ENCODE measurements at places on chromosomes 11 and 22. TPM values are rescaled to one million over a fixed set of nuclear protein-coding genes. Genes with fewer than 3 reads are reported as not detected.

PKP3 gene
- total RNA-seq = 247 TPM

LIF gene
- 12.5 TPM for total RNA-seq

C11orf87 gene
- total RNA-seq = not detected

GRCh38 chr11:68958211-68958610, 22.6 kb downstream of the MRGPRD start:
- H3K27ac ChIP-seq = no peak overlapping the region
- H3K27me3 ChIP-seq = no peaks in the 10 kb centered on the region
- H3K4me3 ChIP-seq = no peak overlapping the region
- DNase-seq = no peak
- H3K36me3 ChIP-seq = no peaks in the 10 kb centered on the region

DNA sequence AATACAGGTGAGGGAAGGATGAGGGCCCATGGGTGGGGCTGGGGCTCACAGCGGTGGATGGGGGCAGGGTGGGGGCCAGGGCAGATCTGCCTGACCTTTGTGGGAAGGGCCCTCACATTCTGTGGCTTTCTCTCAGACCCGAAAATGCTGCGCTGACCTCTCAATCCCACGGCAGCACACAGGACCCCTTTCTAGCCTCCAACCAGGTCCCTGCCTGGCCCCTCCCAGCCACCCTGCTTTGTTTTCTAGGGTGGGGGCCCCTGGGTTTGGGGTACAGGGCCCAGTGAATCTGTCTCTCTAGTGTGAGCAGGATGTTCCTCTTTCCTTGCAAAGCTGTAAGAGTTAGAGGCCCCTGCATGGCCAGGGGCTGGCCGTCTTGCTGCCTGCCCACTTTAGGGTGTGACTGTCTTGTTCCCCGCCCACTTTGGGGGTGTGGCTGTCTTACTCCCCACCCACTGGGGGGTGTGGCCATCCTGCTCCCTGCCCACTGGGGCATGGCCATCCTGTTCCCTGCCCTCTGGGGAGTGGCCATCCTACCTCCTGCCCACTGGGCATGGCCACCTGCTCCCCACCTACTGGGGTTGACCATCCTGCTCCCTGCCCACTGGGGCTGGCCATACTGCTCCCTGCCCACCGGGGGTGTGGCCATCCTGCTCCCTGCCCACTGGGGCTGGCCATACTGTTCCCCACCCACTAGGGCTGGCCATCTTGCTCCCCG, 11.5 kb downstream of the PARVG start:
- no peak for DNase-seq
- no peak overlapping the region for H3K4me3 ChIP-seq
- no peaks in the 10 kb centered on the region for H3K36me3 ChIP-seq
- no peak overlapping the region for H3K27ac ChIP-seq
- H3K4me1 ChIP-seq = no peaks in the 10 kb centered on the region

GRCh38 chr11:10295064-10295901, 1.3 kb upstream of the SBF2 start:
- peak overlapping the region; percentile 85 for H3K4me3 ChIP-seq
- H3K27ac ChIP-seq = peak overlapping the region; percentile 98
- H3K27me3 ChIP-seq = no peaks in the 10 kb centered on the region
- no peaks in the 10 kb centered on the region for H3K4me1 ChIP-seq

DNA sequence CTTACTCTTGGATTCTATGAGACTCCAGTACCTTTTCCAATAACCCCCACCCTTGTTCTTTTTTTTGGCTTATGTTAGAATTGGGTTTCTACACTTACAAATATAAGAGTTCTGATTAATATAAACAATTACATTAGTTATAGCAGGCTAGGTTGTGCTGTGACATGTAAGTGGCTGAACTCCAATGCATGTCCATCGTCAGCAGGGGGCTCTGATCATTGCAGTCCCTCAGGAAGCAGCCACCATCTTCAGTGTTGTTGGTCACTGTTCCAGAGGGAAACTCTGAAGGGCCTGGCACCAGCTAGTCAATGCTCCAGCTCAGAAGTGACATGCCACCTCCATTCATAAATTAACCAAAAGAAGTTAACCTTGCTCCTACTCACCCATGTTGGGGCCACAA, 5.6 kb downstream of the LIPT2 start:
- H3K36me3 ChIP-seq = no peaks in the 10 kb centered on the region
- H3K4me1 ChIP-seq = no peaks in the 10 kb centered on the region
- no peak overlapping the region for H3K4me3 ChIP-seq

- no peaks in the 10 kb centered on the region for H3K27me3 ChIP-seq
- H3K36me3 ChIP-seq = no peaks in the 10 kb centered on the region
- peak; percentile 45 for DNase-seq
- H3K27ac ChIP-seq = no peak overlapping the region
- H3K4me1 ChIP-seq = no peaks in the 10 kb centered on the region
- no peak overlapping the region for H3K4me3 ChIP-seq
Measured at GRCh38 chr11:130827451-130828377, 88.6 kb downstream of the SNX19 start.

DNA sequence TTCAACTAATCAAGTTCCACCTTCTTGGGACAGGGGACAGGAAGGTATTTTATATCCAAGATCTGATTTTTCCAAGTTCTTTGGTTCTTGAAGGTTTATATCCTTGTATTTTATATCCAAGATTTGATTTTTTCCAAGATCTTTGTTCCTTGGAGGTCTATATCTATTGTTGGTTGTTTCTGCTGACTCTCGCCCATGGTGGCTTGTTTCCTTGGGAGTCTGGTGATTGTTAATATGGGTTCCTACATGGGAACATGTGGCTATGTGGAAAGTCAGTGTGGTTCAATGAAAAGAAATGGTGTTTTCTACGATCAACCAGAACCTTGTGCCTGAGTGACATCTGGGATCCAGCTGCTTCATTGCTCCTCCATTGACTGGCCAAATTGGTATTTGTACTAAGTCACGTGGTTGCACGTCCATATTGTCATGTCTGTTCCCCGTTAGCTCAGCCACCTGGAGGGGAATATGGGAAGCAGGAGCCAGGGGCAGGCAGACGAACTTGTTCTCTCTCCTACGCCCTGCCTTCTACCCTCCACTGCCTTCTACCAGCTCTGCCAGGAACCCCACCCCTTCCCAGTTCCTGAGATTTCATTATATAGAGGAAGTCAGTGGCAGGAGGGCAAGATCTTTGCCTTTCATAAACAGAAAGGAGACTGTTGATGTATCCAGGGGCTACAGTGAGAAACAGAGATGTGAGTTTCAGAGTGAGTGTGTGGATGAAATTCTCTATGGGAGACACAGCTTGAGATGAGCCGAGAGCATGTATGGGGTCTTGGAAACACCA, 11.1 kb upstream of the CSF2RB start:
- no peak overlapping the region for H3K4me3 ChIP-seq
- DNase-seq = no peak
- no peaks in the 10 kb centered on the region for H3K36me3 ChIP-seq
- H3K27ac ChIP-seq = no peak overlapping the region
- H3K27me3 ChIP-seq = no peaks in the 10 kb centered on the region

DNA sequence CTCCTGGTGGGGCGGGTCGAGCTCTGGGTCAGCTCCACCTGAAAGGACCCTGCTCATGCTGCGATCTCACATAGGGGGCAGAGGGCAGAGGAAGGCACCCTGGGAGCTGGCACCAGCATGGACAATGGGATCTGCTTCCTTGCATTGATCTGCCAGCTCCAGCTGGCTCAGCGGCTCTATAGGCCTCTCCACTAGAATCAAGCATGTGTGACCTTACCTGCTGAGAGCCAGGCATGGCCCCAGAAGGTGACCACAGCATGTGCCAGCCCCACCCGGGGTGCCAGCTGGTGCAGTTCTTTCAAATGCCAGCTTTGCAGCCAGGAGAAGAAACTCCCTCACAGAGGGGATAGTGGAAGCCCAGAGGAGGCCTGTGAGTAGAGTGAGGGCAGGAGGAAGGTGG, 22.0 kb upstream of the KLHL35 start:
- H3K36me3 ChIP-seq = no peaks in the 10 kb centered on the region
- no peaks in the 10 kb centered on the region for H3K27me3 ChIP-seq
- no peaks in the 10 kb centered on the region for H3K4me1 ChIP-seq
- H3K4me3 ChIP-seq = no peak overlapping the region
- no peak overlapping the region for H3K27ac ChIP-seq
- DNase-seq = no peak

DNA sequence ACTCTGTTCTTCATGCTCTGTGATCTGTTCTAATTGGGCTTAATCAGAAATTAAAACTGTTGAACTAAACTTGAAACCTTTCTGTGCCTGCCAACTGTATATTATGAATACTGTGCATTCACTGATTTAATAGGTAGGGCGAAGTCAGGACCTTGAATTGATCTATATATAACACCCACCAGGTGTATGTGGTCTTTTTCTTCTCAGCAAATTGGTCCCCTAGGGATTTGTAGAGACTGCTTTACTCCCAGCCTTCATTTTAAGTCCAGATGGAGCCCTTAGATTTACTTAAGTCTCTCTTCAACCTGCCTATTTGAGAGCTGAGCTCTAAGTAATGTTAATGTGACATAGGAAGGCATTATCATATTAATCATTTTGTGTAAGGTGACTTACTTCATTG, 257.5 kb downstream of the TMEM135 start:
- no peaks in the 10 kb centered on the region for H3K27me3 ChIP-seq
- DNase-seq = no peak
- no peak overlapping the region for H3K27ac ChIP-seq
- H3K4me3 ChIP-seq = no peak overlapping the region
- H3K36me3 ChIP-seq = no peaks in the 10 kb centered on the region
- H3K4me1 ChIP-seq = no peaks in the 10 kb centered on the region

DNA sequence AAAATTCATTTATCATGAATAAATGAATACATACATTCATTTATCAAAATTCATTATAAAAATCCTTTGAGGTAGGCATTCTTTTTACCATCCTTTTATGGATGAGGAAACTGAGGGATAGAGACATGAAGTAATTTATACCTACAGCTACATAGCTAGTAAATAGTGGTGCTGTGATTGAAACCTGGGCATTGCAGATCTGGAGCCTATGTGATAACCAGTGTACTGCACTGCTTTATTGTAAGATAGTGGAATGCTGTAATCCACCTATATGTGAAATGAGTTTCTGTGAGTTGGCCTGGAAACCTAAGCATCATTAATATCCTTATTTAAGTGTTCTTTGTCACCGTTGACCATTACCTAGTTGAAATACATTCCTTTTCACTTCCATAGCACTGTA, 4.5 kb downstream of the QSER1 start:
- DNase-seq = no peak
- H3K4me1 ChIP-seq = no peaks in the 10 kb centered on the region
- no peak overlapping the region for H3K27ac ChIP-seq
- H3K27me3 ChIP-seq = no peaks in the 10 kb centered on the region
- no peaks in the 10 kb centered on the region for H3K36me3 ChIP-seq

DNA sequence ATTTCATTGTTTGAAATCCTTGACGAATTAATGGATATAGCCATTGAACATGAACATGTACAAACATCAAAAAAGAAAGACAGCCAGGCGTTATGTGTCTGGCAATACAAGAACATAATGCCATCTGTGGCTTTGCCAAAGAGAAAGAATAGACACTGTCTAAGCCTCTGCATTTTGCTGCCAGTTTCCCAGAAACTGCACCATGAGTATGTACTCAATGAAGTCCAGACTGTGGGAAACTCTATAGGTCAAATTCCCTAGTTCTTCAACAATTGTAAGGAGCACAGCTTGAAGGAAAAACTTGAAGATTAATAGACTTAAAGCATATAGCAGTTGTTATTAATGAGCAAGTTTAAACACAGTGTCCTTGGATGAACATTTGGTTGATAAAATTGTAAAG, 71.3 kb downstream of the BBOX1 start:
- no peaks in the 10 kb centered on the region for H3K36me3 ChIP-seq
- DNase-seq = no peak
- no peaks in the 10 kb centered on the region for H3K4me1 ChIP-seq
- H3K27ac ChIP-seq = no peak overlapping the region
- H3K4me3 ChIP-seq = no peak overlapping the region
- no peaks in the 10 kb centered on the region for H3K27me3 ChIP-seq

- no peak for DNase-seq
- no peaks in the 10 kb centered on the region for H3K27me3 ChIP-seq
- no peaks in the 10 kb centered on the region for H3K4me1 ChIP-seq
- H3K27ac ChIP-seq = no peak overlapping the region
- H3K36me3 ChIP-seq = no peaks in the 10 kb centered on the region
- no peak overlapping the region for H3K4me3 ChIP-seq
Measured at GRCh38 chr11:13269775-13270174, 7.8 kb upstream of the BMAL1 start.

DNA sequence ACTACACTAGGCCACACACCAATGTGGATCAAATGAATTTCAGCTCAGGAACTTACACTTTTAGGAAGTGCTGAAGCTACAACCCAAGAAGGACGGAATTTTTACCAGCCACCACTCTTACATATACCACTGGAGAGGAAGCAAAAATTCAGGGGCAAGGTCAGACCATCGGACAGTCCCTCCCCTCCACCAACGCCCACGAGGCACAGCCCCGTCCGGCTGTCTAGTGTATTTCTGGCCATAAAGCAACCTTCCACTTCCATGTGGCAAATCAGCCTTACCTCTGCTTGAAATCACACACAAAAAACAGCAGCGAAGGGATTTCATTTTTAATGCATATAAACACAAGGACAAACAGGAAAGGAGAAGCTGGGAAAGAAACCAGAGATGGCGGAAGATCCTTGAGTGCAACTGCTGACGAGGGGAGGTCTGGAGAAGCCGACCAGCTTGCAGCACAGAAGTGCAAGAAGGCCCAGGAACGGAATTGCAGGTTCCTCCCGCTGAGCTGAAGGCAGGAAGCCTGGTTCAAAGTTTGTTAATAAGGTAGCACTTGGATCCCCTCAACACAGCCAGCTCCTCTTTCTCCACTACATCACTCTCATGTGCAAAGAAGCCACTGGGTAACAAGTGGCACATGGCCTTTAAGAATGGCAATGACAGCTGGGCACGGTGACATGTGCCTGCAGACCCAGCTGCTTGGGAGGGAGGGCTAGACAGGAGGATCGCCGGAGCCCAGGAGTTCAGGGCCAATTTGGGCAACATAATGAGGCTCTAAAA, 71.5 kb downstream of the SHANK2 start:
- H3K27ac ChIP-seq = no peak overlapping the region
- H3K4me1 ChIP-seq = no peaks in the 10 kb centered on the region
- no peaks in the 10 kb centered on the region for H3K27me3 ChIP-seq
- H3K36me3 ChIP-seq = no peaks in the 10 kb centered on the region
- no peak for DNase-seq
- H3K4me3 ChIP-seq = no peak overlapping the region

GRCh38 chr11:86277741-86278140, 24.3 kb upstream of the HIKESHI start:
- peaks cover 5% of the 10 kb centered on the region for H3K36me3 ChIP-seq
- DNase-seq = no peak
- H3K4me3 ChIP-seq = no peak overlapping the region
- H3K27ac ChIP-seq = no peak overlapping the region

C22orf42 gene
- not detected for total RNA-seq
